Suprapubic skin (tissue), 4 donors: ENCODE measurements at places on chromosomes 2 and 18. TPM values are rescaled to one million over a fixed set of nuclear protein-coding genes. Genes with fewer than 3 reads are reported as not detected.

The LYPD1 gene
- total RNA-seq = 0.34 TPM

DNA sequence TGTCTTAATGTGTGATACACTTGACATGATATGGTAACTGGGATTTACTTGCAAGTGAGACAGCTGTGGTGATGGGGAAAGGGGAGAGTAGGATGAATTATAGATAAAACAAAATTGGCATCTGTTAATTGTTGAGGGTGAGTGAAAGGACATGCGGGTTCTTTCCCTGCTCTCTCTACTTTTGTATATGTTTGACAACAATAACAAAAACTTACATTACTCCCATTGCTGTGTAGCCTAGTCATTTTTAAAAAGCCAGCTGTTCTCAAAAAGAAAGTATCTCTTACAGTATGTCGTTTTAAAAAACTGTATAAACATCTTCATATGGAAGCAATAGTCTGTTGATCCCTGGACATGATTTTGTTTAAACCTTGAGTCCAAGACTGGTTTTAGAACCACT lies 117.6 kb downstream of the MYO1B start:
- DNase-seq = no peak

The C1D gene
- 25.1 TPM for total RNA-seq

The SCRN3 gene
- 32.3 TPM for total RNA-seq

The STPG4 gene
- total RNA-seq = not detected

The ABCG8 gene
- total RNA-seq = not detected

DNA sequence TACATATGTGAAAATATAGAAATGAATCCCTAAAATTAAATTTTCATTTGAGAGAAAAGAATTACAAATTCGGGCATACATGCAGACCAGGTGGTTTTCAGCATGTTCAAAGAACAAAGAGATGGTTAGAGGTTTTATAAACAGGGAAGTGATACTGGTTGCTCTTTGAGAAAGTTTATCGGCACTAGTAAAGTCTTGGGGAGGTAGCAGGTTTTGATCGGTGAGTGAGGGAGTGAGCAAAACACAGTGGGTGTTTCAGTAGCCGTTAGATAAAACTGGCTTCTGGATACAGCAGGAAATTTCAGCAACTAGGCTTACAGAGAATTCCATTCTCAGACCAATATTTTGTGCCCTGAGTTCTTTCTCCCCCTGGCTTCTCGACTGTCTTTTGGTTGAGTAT lies 51.1 kb downstream of the DSC3 start:
- DNase-seq = no peak

GRCh38 chr2:69348781-69349180 lies 38.2 kb downstream of the GFPT1 start:
- DNase-seq = no peak

The CELF4 gene
- total RNA-seq = not detected

DNA sequence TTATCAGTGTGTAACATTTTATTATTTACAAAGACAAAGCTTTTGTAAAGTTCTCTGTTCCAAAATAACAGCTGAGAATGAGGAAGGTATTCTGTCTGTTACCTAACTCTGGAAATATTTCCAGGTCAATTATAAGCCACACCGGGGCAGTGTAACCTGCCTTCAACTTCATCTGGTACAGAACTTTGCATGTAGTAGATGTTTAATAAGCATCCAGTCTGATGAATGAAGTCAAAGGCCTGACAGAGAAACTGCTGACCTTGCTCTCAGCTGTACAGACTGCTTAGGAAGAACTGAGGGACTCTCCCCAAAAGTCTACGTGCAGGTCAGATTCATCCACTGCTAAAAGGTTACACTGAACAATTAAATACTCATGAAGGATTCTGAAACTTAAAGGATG lies 43.3 kb downstream of the WDFY1 start:
- DNase-seq = no peak

- no peak for DNase-seq
These were observed 136.6 kb upstream of the GLI2 start for GRCh38 chr2:120599072-120599471.

DNA sequence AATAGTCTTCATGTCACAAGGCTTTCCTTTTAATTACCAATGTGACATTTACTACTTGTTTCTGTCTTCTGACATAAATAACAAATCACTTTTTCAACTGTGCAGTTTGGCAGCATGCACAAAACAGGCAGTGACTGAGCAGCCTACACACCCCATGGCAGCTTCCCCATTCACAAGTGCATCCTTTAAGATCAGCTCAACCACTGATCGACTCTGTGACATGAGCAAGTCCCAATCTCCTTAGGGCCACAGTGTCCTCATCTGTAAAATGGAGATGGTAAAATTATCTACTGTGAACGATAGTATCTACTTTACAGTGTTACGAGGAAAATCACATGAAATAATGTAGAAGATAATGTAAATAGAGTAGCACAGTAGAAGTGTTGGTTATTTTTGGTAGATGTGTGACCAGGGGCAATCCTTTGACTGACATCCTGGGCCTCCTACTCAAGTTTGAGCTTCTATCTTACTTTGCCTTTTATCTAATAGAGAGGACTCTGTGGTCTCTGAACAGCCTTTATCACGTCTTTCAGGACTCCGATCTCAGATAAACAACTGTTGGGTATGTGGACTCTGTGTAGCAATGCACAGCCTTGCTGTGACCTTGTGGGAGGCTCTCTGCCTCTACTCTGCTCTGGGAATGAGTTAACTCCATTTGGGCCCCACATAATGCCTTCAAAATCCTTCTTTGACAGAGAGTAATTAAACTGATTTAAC lies 120.6 kb downstream of the PIGN start:
- no peak for DNase-seq

DNA sequence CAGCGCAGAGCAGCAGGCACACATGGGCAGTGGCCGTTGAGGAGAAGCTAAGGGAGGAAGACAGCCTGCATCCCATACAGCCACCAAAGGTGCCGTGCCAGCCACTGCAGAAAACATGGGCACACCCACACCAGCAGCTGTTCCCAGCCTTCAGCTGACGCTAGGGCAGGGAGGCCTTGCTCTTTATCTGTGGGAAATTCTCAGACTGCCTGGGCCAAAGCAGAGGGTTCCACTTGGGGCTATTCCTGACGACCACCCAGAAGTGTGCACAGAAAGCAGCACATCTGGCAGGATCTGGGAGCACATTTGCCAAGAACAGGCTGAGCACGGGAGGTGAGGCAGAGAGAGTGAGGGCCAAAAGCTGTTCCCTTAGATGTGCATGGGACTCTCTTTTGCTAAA lies 101.3 kb upstream of the SOX11 start:
- DNase-seq = no peak

DNA sequence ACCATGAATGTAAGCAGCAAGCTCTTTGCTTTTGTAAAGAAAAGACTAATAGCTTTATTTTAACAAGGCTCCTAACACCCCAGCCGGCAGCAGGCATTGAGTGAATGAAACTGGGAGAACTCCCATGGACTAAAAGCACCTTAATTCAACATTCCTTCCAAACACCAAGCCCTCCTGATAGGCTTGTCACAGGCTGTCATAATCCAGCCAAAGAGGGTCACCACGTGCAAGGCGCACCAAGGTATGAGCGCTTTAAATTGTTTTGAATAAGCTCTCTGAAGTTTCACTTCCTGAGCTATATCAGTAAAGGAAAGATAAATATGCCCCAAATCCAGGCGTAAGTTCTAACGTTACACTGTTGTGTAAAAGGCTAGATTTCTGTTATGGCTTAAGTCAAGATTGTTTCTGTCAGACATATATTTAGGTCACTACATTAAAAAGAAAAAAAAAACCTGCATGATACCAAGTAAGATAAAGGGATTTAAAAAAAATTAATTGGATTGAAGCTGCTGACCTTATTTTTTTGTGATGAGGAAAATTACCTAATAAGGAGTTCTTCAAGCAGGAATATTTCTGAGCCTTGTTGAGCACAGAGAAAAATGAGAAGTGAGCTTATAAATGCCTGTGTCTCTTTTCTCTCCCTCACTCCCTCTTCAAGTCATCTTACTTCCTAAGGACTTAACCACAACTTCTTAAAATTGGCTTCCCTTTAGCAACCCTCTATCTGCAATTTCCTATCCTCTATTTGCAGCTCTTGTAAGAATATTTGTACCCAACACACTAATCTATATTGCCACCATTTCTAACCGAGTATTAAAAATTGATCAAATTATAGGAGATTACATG lies 136.1 kb upstream of the NRP2 start:
- DNase-seq = no peak

GRCh38 chr2:159735648-159736047 lies 23.3 kb downstream of the MARCHF7 start:
- no peak for DNase-seq

- no peak for DNase-seq
These were observed 1.3 kb downstream of the ATL2 start for GRCh38 chr2:38375696-38376345.

DNA sequence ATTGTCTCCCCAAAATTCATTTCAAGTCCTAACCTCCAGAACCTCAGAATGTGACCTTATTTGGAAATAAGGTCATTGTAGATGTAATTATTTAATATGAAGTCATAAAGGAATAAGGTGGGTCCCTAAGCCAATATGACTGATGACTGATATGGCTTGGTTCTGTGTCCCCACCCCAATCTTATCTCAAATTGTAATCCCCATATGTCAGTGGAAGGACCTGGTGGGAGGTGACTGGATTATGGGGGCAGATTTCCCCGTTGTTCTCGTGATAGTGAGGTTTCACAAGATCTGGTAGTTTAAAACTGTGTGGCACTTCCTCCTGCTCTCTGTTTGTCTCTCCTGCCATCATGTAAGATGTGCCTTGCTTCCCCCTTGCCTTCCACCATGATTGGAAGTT lies 43.0 kb upstream of the BCL11A start:
- no peak for DNase-seq

DNA sequence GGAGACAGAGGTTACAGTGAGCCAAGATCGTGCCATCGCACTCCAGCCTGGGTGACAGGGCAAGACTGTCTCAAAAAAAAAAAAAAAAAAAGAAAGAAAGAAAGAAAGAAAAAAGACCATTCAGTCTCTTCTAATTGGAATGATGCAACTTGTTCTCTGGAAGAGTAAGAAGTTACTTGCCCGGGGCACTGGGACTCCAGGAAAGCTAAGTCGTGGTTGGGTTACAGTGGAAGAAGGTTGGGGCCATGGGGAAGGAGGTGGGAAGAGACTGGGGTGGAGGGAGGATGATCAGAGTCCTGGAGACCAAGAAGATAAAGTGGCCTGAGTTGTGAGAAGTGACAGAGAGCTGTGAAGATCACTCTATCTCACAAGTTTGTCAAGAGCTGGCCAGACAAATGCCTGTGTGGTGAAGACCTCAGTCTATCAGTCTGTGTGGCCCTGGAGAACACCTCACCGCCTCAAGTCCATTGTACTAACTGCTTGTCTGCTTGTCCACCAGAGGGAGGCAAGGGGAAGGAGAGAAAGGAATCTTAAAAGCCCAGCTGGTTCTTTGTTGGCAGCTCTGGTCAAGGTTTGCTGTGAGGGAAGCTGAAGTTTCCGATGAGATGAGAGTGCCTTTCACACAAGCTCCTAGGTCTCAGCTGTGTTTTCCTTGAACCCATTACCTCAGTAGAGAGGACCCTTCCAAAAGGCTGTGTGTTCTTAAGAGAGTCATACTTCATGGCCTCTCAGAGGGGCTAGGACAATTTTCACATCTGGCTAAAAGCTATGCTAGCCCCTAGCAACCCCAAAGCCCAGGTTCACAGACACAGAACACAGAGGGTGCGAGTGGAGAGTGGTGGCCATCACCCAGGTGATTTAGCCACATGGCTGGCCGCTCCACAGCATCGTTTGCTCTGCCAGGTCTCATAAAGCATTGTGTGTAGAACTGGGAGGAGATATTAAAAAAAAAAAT lies 72.0 kb upstream of the TMEM178A start:
- no peak for DNase-seq

DNA sequence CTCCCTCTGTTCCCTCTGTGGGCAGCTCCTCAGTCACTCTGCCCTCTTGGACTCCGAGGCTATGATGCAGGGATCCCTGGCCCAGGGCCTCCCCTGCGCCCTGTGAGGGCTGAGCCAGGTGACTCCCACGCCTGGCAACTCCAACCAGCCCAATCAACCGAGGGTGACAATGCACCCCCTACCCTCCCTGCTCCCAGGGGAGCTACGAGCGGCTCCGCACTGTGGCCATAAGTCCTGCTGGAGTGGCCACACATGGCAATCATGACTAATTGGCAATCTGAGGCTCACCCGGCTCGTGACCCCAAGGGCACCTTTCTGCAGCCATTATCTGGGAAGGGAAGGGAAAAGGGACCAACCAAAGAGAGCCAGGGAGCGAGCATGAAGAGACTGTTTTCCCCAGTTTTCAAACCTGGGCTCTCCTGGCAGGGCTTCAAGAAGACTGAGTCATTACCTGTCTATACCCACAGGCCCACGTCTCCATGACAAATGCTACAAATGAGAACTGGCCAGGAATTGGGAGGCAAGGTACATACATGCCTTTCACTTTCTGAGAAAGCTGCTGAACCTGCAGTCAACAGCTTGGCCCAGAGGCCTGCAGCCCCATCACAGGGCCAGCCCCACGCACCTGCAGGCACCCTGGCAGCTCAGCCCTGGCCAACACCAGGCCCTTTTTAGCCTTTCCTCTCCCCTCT lies 45.1 kb downstream of the RPL31 start:
- no peak for DNase-seq

The MC5R gene
- not detected for total RNA-seq

- no peak for DNase-seq
These were observed 116.6 kb downstream of the SRBD1 start for GRCh38 chr2:45494275-45494977.

DNA sequence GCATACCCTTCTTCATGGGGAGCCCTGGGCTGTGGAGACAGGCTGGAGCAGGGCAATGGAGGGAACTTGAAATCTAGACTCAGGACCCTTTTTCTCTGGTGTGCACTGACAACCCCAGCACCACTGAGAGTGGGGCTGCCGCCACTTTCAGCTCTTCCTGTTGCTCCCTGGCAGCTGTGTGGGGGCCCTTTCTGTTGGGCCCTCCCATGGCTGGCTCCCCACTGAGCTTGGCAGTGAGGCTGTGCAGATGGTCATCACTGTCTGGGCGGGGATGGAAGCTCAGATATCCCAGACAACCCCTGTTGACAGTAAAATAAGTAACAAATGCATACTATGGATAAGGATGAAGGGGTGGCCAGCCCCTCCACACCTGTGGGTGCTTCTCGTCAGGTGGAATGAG lies 6.7 kb downstream of the MYO7B start:
- no peak for DNase-seq
